ENCODE measurements at places on chromosomes 12 and 14.
A peak's percentile ranks its signal among the peaks of the same experiment; 100 is the strongest.

DNA sequence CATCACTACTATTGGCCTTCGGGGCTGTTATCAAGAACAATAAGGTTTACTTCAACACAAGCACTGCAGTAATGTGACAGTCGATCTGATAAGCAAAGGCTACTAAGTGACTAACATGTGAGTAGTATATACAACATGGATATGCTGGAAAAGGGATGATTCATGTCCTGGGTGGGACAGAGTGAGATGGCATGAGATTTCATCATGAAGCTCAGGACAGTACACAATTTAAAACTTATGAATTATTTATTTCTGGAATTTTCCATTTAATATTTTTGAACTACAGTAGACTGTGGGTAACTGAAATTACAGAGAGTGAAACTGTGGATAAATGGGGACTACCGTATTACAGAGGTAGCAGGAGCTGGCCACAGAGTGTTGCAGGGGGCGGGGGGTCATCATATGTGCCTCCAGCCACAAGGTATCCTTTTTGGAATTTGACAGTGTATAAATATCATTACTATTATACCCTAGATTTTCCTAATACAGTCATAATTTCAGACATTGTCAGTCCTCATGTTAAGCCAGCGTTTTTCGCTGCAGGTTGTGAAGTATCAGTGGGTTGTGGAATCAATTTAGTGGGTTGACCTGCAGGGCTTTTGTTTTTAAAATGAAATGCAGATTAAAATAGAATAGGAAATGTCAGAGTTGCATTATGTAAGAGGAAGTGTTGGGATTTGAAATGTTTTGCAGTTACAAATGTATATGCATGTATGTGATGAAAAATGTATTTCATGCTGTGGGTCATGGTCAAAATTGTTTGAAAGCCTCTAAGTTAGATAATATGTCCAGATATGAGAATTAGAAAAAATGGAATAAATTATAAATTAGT lies 148.0 kb upstream of the NUDT4 start:
- no peak for DNase-seq

GRCh38 chr14:68856572-68856971 lies 63.7 kb upstream of the ZFP36L1 start:
- DNase-seq = no peak

- peak; percentile 3 for DNase-seq
These were observed 14.8 kb downstream of the IRAK3 start for GRCh38 chr12:66203820-66204219.

- no peak for DNase-seq
These were observed 368.0 kb downstream of the TMEM121 start for GRCh38 chr14:105894125-105894977.

DNA sequence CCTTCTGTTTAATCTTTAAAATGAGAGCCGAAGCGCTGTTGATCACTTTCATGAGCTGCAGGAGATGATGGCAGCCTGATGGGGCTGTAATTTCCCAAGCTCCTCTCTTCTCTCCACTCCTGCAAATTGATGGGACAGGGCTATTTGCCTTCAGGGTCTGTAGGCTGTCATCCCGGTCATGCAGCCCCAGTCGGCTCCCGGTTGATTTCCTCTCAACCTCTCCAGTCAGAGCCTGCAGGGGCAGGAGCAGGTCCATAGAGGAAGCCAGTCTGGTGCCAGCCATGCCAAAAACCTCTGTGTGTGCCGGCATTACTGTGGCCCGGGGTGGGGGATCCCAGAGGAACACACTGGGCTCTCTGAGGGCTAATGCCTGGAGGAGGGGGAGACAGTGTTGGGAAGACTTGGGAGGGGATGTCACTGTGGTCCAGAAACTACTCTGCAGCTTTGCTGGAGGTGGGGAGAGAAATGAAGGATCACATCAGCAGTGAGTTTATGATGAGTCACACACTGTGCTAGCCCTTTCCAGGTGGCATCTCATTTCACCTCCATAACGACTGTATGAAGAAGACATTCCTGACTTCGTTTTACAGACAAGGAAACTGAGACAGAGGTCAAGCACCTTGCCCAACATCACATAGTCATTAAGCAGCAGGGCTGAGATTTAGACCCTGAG lies 46.5 kb upstream of the PRIMA1 start:
- DNase-seq = no peak

DNA sequence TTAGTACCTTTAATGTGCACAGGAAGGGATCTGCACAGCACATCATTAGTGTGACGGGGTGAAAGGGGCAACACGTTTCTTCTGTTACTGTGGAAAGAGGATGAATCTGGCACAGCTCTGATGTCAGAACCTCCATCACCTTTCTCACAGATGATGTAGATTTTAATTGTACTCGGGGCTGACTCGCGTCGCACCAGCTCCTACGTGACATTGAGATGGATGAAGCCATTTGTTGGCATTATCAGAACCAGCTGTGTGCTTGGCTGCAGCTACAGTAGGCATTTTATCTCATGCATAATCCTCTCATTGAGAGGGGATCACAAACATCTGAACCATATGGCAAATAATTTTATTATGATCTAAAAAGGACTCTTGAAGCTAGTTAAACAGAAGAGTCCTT lies 173.6 kb downstream of the PDZRN4 start:
- DNase-seq = no peak

DNA sequence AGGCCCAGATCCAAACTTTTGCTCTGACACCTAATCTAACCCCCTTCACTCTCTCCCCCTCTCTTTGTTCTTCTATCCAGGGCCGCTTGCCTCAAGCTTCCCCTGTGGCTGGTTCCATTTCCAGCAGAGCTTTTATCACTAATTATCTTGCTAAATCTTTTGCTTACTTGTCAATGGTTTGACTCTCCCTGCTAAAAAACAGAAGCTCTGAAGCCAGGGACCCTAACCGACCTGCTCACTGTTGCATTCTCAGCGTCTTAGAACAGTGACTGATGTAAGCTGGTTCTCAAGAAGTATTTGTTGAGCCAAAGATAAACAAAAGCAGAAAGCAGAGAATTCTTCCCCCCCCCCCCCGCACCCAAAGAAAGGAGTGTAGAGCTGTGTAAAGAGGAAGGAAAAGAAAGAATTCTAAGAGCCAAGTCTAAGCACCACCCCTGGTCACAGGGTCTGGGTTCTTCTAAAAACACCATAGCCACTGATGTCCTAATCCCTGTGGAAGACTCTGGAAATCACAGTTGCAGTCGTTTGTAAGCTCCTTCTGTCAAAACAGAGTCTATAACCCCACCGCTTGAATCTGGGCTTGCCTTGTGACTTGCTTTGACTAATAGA lies 385.8 kb downstream of the MED13L start:
- no peak for DNase-seq

DNA sequence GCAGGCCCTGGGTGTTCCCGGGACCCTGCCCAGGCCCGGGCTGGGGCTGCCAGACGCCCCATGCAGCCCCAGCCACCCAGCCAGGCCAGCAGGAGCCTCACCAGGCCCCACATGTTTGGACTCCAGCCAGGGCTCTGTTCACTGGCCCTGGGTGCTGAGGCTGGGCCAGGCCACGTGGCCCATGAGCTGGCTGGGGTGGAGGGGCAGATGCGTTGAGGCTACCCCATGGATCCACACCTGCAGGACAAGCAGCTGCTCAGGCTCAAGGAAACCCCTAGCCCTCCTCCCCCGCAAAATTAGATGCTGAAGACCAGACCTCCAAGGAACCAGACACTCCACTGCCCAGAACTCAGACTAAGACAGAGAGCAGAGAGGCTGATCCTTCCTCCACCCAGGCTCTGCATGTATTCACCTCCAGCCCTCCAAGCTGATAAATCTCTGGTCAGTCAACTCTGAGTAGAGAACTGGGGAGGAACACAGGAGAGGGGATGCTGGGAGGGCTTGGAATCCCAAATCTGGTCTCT lies 1.6 kb downstream of the CDH24 start:
- no peak for DNase-seq

Measured in activated T-cell treated with anti-CD3 and anti-CD28 coated beads for 4 hours (primary cell).